ENCODE measurements at places on chromosomes 6 and 20. TPM values are rescaled to one million over a fixed set of nuclear protein-coding genes. Genes with fewer than 3 reads are reported as not detected.

DNA sequence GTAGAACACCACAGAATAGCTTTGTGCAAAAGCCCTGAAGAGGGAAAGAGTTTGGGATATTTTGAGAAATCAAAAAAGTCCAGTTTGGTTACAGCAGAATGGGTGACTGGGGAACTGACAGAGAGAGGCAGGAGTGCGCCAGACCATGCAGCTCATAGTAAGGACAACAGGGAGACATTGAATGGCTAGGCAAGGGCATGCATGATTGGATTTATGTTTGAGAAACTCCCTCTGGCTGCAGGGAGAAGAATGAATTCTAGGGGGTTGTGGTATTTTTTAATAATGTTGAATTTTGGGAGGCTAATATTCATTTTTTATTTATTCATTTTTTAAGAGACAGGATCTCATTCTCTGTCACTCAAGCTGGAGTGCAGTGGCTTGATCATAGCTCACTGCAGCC, 49.9 kb downstream of the TGM2 start:
- DNase-seq, result no peak

- no peak for DNase-seq
These were observed 7.7 kb downstream of the TNFRSF21 start for GRCh38 chr6:47302043-47302442.

GRCh38 chr6:170125456-170126300, 165.2 kb downstream of the DLL1 start:
- DNase-seq, result no peak

DNA sequence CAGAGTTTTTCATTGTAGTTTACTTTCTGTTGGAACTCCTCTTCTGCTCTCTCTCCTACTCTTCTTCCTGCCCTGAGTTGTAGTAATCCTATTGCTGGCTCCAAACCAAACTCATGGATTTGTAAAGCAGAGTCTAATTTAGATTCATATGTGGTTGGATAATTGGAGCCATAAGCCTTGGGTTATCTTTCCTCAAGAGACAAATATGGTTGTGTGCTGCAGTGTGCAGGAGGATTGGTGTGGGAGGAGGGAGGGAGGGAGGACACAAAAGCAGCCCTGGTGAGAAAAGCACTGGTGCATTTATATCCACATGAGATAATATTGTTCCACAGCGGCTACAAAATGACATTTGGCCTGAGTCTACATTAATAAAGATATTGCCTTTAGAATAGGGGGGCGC, 4.2 kb downstream of the HLA-G start:
- DNase-seq, result no peak

- no peak for DNase-seq
These were observed 1413.9 kb upstream of the ADGRB3 start for GRCh38 chr6:67221226-67221625.

The PRR18 gene
- polyA plus RNA-seq, result not detected

The SOBP gene
- polyA plus RNA-seq, result not detected

The TMEM74B gene
- not detected for polyA plus RNA-seq

The RAB44 gene
- 1.5 TPM for polyA plus RNA-seq

The MTG2 gene
- 14.9 TPM for polyA plus RNA-seq

All from CD14-positive monocyte (primary cell).